Activated CD4-positive, alpha-beta T cell treated with anti-CD3 and anti-CD28 coated beads for 48 hours (primary cell): ENCODE measurements at places on chromosomes 11 and 22.

GRCh38 chr11:65504674-65505465 lies 6.0 kb downstream of the MALAT1 start:
- no peak for DNase-seq

DNA sequence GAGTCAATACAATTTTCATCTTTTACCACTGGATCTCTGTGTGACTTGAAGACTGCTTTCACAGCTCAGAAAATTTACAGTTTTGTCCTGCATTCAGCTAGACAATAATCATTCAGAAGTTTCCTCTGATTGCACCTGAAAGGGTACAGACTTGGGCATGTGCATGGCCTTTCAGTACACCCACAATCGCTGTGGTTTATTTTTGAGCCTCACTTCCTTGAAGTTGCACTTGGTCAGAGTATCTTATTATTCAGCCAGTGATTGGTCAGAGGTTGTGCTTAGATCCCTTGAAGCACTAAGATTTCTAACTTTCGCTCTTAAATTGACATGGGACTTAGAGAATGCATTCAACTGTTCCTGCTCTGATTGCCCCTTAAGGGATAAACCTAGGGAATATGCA lies 508.2 kb downstream of the FAM181B start:
- DNase-seq = no peak

- DNase-seq = no peak
Observed at GRCh38 chr11:64015935-64016845, 19.5 kb upstream of the FLRT1 start.

GRCh38 chr22:23217171-23218052 lies 37.1 kb downstream of the BCR start:
- DNase-seq = no peak

GRCh38 chr11:92340839-92341238 lies 116.2 kb downstream of the FAT3 start:
- DNase-seq = peak; percentile 4
